Left ventricle myocardium inferior (tissue), 1 donor: ENCODE measurements at places on chromosomes 13 and 19.

DNA sequence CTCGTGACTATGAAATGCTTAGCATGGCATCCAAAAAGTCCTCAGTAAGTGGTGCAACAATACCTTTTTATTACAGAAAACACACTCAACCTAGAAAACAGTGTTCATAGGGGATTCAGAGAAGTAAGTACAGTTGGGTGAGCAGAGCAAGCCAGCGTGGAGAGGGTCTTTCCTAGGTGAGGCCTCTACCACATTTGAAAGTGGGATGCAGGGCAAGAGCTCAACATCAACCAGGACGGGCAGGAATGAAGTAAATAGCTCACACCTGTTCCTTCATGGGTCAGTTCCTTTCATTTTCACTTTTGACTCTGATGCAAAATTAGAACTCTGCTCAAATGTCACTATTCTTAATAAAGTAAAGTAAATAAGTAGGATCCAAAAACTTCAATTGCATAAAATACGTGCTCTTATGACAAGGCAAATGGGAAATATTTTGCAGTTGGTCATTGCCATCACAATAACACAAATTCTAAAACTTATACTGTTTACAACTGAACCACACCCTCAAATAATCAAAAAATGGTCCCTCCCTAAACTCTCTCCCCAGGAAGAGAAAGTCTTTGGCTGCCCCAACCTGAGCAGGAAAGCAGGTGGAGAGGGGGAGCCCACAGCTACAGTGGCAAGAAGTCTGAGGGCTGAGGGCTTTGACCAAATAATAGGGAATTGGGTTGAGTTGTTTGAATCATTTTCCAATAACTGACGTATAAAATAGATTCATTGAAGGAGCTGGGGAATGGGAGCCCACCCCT, 20.2 kb downstream of the CHAMP1 start:
- H3K4me1 ChIP-seq, result no peaks in the 10 kb centered on the region
- no peak for DNase-seq
- no peaks in the 10 kb centered on the region for H3K36me3 ChIP-seq
- no peak overlapping the region for H3K27ac ChIP-seq
- H3K27me3 ChIP-seq, result no peaks in the 10 kb centered on the region

- H3K4me3 ChIP-seq, result no peak overlapping the region
- no peak overlapping the region for H3K27ac ChIP-seq
- no peaks in the 10 kb centered on the region for H3K36me3 ChIP-seq
Observed at GRCh38 chr13:85277748-85278147, 521.5 kb downstream of the SLITRK6 start.

- no peak overlapping the region for H3K4me3 ChIP-seq
- no peak overlapping the region for H3K27ac ChIP-seq
- no peak for DNase-seq
- no peaks in the 10 kb centered on the region for H3K36me3 ChIP-seq
- H3K27me3 ChIP-seq, result no peaks in the 10 kb centered on the region
Observed at GRCh38 chr19:46828484-46828883, 22.2 kb downstream of the AP2S1 start.

DNA sequence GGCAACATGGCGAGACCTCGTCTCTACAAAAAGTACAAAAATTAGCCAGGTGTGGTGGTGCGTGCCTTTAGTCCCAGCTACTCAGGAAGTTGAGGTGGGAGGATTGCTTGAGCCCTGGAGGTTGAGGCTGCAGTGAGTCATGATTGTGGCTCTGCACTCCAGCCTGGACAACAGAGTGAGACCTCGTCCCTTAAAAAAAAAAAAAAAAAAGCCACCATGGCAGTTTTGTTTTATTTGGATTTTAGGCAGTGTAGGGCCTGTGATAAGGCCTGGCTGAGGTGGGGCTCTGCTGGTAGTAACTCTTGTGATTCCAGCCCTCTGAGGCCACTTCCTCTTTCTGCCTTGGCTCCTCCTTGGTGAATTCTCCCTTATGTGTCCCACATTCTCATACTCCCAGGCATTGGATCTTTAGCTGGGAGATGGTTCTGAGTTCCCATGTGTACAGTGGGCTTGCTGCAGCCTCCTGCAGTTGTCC, 39.2 kb downstream of the GATAD2A start:
- peaks cover 44% of the 10 kb centered on the region for H3K4me1 ChIP-seq
- no peaks in the 10 kb centered on the region for H3K36me3 ChIP-seq
- peak overlapping the region; percentile 27 for H3K27ac ChIP-seq

- peaks cover 7% of the 10 kb centered on the region for H3K4me1 ChIP-seq
- peaks cover 22% of the 10 kb centered on the region for H3K27me3 ChIP-seq
- H3K4me3 ChIP-seq, result no peak overlapping the region
- no peak for DNase-seq
- H3K27ac ChIP-seq, result no peak overlapping the region
Observed at GRCh38 chr19:40592170-40592569, 9.0 kb upstream of the LTBP4 start.

DNA sequence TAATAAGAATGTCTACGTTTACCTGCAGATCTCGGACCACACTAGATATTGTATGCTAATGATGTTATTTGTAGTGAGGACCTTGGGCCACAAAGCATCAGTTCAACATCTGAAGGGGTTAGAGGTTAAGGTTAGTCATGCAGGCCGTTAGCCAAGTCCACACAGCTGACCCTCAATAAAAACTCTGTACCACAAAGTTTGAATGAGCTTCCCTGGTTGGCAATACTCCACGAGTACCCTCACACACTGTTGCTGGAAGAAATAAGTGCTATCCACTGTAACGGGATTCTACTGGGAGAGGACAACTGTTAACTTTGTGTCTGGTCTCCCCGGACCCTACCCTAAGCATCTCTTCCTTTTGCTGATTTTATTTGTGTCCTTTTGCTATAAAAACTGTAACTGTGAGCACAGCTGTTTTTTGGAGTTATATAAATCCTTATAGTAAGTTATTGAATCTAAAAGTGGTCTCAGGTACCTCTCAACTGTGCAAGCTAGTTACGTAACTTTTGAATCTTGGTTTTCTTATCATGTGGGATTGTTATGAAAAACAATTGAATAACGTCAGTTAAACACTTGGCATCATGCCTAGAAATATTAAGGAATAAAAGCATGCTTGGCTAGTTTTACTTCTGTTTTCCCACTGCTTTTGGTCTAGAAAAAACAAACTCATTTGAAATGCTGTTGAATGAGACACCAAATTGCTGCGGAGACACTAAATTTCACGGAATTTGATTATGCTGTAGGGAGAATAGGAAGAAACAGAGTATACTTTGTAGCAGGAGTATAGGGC, 181.5 kb downstream of the DNAJC3 start:
- peaks cover 17% of the 10 kb centered on the region for H3K36me3 ChIP-seq
- no peak overlapping the region for H3K4me3 ChIP-seq
- H3K27me3 ChIP-seq, result no peaks in the 10 kb centered on the region
- H3K4me1 ChIP-seq, result peaks cover 5% of the 10 kb centered on the region
- H3K27ac ChIP-seq, result no peak overlapping the region
- no peak for DNase-seq

DNA sequence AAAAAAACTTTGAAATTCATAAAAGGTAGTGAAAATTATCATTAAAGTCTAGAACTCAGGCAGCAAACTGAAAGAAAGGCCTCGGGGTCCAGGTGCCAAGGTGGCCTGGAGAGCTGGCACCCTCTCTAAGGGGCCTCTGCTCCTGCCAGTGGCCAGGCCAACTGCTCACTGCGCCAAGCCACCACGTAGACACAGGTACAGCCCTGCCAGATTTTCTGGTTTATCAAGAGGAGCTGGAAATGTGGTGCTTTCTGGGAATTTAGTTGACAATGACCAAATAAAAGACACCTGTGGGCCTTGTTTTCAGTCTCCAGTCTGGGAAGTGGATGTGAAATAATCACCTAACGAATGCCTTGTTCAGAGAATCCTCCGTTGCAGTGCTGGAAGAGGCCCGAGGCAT, 22.8 kb downstream of the ZNF574 start:
- DNase-seq, result no peak
- H3K27me3 ChIP-seq, result peaks cover 35% of the 10 kb centered on the region
- no peak overlapping the region for H3K27ac ChIP-seq
- H3K36me3 ChIP-seq, result no peaks in the 10 kb centered on the region

DNA sequence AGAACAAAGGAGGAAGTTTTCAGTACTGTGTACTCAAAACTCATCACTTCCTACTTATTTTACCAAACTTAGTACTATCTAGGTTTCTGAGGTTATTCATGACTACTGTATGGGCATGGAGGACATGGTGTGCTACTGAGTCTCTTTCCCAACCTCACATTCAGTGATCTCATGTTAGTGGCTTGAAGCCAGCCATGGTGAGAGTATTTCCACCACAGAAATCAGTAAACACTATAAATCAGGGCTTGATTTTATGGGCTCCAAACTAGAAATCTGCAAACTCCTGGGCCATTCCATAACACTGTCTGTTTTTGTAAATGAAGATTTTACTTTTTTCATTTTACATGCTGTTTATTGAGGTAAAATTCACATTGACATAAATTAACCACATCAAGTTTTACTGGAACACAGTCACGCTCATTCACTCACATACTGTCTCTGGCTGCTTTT, 19.7 kb downstream of the MED26 start:
- H3K36me3 ChIP-seq, result no peaks in the 10 kb centered on the region
- no peaks in the 10 kb centered on the region for H3K27me3 ChIP-seq
- H3K4me1 ChIP-seq, result peaks cover 95% of the 10 kb centered on the region
- peak overlapping the region; percentile 78 for H3K27ac ChIP-seq
- H3K4me3 ChIP-seq, result no peak overlapping the region

- H3K27me3 ChIP-seq, result peaks cover 31% of the 10 kb centered on the region
- peak overlapping the region; percentile 66 for H3K27ac ChIP-seq
- H3K4me3 ChIP-seq, result no peak overlapping the region
- no peaks in the 10 kb centered on the region for H3K36me3 ChIP-seq
Observed at GRCh38 chr19:31448221-31448657, 99.0 kb upstream of the TSHZ3 start.

DNA sequence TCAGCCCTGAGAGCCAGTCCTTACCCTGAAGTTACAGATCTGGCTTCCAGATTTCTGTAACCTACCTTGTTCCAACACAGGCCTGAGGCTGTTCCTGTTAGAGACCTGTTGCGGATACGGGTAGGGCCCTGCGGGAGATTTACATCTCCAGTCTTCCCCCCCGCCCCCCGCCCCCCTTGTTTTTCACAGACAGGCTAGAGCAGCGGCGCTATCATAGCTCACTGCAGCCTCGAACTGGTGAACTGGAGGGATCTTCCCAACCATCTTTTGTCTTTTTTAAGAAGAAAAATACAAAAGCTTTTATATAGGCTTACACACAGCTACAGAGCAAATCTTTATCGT, 10.6 kb upstream of the CEACAM21 start:
- H3K36me3 ChIP-seq, result no peaks in the 10 kb centered on the region
- DNase-seq, result no peak
- peaks cover 97% of the 10 kb centered on the region for H3K27me3 ChIP-seq

DNA sequence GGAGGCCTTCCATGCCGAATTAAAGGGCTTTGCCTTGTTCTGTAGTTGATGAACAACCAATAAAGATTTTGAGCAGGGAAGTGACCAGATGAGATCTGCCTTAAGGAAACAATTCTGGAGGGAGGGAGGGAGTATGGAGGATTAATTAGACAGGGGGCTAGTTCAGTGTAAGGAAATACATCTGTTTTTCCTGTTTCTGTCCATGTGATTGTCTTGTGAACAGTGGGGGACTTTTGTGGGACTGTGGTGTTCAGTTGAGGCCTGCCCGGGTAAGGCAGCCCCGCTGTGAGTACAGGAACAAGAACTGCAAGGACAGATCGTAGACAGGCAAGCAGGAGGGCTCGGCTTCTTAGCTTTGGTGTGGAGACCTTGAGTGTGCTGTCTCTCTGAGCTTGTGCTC, 59.0 kb downstream of the DGKH start:
- no peak overlapping the region for H3K4me3 ChIP-seq
- H3K4me1 ChIP-seq, result peaks cover 20% of the 10 kb centered on the region
- H3K36me3 ChIP-seq, result no peaks in the 10 kb centered on the region
- no peak for DNase-seq
